Activated CD4-positive, alpha-beta T cell treated with anti-CD3 and anti-CD28 coated beads, Interleukin-10, Interleukin-2, amounts not matched to agents 100 ng/mL and 50 ng/mL, durations not matched to agents 16 hours and 8 hours (primary cell): ENCODE measurements at places on chromosomes 7 and 10.

GRCh38 chr7:50710441-50711154, 72.1 kb downstream of the GRB10 start:
- no peak for DNase-seq

- DNase-seq = no peak
Measured at GRCh38 chr7:141045126-141045841, 28.6 kb upstream of the TMEM178B start.

DNA sequence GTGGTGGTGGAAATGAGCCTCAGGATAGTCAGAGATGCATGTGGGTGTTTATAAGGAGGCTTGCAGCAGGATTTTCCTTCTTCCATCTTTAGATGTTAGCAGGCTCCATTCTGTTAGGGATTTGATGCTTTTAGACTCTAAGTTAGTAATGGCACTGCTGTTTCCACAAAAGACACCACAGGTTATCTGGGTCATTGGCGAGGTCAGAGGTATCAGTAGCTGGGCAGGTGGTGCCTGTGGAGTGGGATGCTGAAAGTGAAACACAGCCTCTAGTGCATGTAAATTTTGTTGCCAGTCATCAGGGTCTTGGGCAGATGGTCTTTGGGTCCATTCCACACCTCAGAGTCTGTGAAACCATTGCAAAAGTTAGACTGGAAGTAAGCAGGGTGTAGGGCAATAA, 833 bp upstream of the PAX4 start:
- DNase-seq = no peak

DNA sequence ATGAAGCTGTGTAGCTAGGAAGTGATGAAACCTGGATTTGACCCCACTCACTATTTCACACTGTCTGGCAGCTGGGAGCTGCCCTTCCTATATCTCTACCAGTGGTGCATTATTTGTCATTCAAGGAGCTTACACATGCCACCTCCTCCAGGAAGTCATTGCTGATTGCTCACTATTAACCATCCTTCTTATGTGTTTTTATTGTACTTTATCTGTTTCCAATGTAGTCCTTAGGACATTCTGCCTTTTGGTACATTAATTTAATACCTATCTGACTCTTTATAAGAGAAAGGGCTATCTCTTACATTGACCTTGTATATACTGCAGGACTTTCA, 31.0 kb downstream of the HHEX start:
- no peak for DNase-seq

DNA sequence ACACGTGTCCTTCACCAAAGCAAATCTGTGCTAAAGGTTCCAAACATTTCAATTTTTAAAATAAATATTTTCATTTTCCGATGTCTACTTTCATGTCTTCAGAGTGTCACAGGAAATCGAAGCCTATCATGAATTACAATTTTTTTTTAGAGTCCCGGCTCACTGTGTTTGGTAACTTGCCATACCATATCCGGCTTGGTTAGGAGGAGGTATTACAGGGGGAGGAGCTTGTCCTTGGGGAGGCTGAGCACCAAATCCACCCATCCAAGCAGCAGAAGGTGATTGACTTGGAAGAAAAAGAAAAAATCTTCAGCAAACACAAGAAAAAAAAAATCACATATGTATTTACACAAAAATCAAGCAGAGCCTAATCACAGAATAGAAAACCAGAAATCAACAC, 21.3 kb downstream of the TIAL1 start:
- DNase-seq = peak; percentile 55

GRCh38 chr10:9102026-9102425, 1047.5 kb downstream of the GATA3 start:
- DNase-seq = no peak

- no peak for DNase-seq
Measured at GRCh38 chr7:18347170-18347569, 148.4 kb upstream of the HDAC9 start.

- DNase-seq = no peak
Measured at GRCh38 chr7:22572292-22572691, 72.3 kb upstream of the STEAP1B start.

DNA sequence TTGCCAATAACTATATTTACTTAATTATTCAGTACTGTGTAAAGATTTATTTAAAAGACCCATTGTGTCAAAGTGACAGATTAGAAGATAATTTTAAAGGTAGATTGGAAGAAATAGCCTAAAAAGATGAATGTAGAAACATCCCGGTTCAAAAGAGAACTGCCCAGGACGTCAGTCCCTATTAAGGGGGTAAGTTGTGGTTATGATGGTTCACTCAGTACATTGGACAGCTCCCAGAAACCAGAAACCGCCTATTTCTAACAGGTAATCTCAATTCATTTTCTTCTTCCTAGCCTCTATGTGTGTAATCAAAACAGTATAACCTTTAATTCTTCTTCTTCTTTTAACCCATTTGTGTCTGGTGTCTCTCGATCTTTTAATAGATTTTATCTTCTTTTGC, 1.5 kb upstream of the FERD3L start:
- DNase-seq = no peak

DNA sequence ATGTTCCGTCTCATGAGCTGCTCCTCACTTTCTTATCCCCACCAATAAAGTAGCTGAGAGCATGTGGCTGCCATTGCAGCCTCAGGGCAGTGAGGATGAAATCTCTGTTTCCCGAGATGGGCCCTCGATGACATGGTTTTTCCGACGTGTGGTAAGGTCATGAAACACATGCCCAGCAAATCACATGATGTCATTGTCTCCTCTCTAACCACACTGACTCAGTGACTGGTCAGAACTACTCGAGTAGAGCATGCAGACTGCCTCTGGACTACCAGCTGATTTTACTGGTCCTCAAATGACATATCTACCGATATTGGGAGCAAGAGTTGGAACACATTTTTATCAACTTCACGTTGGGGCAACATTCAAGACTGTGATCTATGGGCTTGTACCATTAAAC, 786.1 kb downstream of the CNTNAP2 start:
- no peak for DNase-seq

- DNase-seq = no peak
Measured at GRCh38 chr7:144523621-144524020, 120.1 kb upstream of the NOBOX start.

DNA sequence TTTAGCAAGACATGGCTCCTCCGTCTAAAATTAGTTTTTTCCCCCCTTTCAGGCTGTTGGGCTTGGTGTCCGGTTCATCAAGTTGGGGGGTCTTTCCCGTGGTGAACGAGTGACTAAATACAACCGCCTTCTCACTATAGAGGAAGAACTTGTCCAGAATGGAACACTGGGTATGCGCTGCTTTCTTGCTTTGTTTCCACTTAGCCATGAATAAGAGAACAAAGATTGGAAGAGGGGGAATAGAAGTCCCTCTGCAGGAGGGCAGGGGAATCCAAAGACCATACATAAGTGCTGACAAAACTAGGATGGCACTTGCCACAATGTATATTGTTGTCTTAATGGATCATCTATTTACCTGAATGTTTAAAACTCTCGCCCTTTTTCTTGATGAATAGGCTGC, 30.5 kb downstream of the ENO4 start:
- no peak for DNase-seq

GRCh38 chr10:100790761-100791208, 45.4 kb downstream of the PAX2 start:
- no peak for DNase-seq
